ENCODE measurements at places on chromosomes 5 and 9.
A peak's percentile ranks its signal among the peaks of the same experiment; 100 is the strongest.

GRCh38 chr5:56516035-56516434, 282.9 kb upstream of the ANKRD55 start:
- DNase-seq: no peak

DNA sequence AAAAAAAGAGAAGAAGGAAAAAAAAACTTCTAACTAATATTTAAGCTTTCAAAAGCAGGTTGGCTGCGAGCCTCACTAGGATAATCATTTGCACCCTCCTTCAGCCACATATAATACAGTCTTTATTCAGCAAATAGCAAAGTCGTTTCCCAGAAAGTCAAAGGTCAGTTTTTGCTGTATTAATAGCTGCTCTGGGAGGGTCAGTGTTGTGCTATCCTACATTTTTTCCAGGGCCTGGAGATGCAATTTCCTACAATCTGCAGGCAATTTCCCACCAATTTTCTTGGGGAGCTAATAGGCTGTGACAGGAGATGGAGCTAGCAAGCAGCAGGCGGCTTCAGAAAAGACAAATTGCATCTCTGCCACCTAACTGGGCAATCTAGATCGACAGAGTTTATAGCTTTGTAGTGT, 136.8 kb downstream of the TLE1 start:
- no peak for DNase-seq

- DNase-seq: peak; percentile 9
Measured at GRCh38 chr5:36696059-36696673, 89.8 kb downstream of the SLC1A3 start.

DNA sequence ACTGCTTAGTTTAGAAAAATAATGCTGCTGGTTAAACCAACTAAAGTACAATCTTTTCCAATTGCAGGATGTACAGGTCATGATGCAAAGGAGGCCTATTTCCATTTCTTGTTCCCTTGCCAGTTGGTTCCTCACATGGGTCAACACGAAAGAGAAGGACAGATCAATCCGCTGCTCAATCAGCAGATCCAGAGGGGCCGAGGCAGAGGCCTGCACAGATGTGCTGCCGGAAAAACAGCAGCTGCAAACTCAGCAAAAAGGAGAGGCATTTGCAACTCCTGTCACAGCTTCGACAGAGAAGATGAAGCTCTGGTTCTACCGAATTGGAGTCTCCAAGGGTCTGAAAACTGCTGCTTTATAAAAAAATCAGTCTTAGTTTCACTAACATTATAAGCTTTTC, 69.8 kb downstream of the NIPSNAP3B start:
- DNase-seq: no peak

- DNase-seq: no peak
Measured at GRCh38 chr9:125323615-125324014, 62.0 kb downstream of the GAPVD1 start.
